ENCODE measurements at places on chromosomes 1 and 21.

GRCh38 chr1:200867018-200867811 is 5.6 kb upstream of the GPR25 start:
- DNase-seq = no peak

DNA sequence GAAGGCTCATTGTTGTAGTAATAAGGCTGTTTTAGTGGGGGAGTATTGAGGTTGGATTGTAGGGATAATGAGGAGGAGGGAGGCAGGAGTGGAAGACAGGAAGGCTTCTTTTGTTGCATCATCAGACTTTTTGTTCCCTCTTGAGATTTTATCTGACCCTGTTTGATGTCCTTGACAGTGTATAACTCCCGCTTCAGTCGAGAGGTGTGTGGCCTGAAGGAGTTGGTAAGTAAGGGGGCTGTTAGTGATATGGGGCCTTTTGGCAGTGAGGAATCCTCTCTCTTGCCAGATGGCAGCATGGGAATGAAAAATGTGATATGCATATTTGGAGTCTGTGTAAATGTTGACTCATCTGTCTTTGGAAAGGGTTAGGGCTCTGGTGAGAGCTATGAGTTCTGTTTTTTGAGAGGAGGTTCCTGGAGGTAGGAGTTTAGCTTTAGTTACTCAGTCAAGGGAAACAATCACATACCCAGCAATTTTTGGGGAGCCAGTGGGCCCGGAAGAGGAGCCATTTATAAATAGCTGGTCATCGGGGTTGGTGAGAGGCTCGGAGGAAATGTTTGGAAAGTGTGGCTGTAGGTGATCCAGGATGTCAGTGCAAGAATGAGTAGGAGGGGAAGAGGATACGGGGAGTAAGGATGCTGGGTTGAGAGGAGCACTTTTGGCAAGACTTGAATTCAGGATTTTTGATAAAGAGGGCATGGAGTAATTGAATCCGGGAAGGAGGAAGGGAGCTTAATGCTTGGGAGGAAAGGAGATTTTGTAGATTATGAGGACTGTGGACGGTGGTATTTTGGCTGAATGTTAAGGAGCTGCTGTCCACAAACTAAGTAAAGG is 136.7 kb upstream of the ETV3 start:
- no peak for DNase-seq

DNA sequence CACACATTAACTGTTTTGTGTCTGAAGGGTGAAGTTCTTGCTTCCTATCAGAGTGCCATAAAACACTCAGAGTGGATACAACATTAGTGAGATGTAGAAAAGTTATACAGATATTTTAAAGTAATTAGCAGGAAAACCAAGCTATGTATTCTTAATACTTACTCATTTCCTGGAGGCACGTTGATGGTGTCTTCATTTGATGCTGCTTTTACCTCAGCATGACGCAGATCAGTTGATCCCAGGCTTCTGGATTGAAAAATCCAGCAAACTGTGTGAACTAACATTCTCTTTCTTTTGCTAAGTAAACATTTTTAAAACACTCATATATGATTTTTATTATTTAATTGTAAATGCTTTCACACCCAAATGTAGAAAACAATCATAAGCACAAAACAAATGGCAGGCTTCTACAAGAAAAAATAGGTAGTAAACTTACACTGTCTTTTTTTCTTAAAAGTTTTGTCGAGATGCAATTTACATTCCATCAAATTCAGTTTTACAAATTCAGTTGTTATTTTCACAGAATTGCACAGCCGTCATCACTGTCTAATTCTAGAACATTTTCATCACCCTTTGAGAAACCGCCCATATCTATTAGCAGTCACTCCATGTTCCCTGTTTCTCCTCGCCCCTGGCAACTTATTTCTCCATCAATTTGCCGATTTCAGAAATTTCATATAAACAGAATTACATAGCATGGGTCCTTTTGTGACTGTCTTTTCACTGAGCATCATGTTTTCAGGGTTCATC is 198.9 kb downstream of the LRRC7 start:
- DNase-seq = no peak

GRCh38 chr1:221722254-221723017 is 19.5 kb downstream of the DUSP10 start:
- no peak for DNase-seq

- no peak for DNase-seq
Observed at GRCh38 chr1:157407917-157408525, 144.3 kb downstream of the FCRL5 start.

GRCh38 chr1:23044035-23044434 is 24.8 kb downstream of the KDM1A start:
- no peak for DNase-seq

- DNase-seq = no peak
Observed at GRCh38 chr1:145961425-145962156, 2.8 kb downstream of the ANKRD34A start.
